ENCODE measurements at places on chromosomes 6 and 20.
A peak's percentile ranks its signal among the peaks of the same experiment; 100 is the strongest.

- DNase-seq, result no peak
These were observed 239.9 kb downstream of the HIVEP2 start for GRCh38 chr6:142705054-142705453.

DNA sequence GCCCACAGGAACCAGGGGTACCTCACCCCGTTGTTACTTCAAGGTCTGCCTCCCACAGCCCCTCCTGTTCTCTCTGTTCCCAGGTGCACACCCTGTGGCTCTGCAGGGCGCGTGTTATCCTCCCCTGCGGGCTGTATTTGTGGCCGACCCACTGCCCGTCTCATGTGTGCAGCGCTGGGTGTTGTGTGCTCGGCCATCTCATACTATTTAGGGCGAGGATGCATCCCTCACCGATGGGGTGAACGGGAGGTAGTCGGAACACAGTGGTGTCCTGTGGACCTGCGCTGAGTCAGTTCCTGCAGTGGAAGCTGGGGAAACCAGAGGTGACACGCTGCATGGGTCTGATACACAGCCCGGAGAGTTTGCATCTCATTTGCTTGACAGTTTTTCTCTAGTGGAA, 94.5 kb upstream of the SULF2 start:
- DNase-seq, result no peak

GRCh38 chr20:53098621-53099020, 126.5 kb downstream of the TSHZ2 start:
- no peak for DNase-seq

DNA sequence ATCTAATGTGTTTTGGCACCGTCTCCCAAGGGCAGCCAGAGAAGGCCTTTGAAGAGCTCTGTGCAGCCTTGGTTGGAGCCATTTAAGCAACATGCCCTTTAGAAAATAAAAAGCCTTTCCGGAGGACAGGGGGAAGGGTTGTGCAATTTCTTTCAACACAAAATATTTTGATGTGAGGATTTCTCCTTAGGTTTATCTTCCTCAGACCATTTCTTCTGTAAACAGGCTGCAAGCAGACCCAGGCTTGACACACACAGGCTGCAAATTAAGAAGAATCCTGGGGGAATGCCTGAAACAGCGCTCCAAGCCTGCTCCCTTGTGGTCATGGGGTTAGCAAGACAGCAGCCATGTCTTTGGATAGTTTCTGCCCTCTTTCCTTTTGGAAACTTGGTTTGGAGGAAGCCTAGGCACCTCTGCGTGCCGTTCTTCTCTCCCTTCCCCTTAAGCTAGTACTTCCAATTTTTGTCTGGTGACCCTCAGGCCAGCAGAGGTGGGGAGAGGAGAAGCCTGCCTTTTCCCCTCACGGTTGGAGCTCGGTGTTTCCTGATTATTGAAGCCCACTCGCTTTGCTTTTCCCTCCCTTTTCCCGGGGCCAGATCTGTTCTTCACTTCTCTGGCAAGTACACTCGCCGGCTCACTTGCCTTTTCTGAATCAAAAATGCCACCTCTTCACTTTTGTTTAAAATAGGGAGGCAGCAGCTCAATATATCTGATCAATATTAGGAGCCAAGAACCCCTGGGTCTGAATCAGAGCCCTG, 39.6 kb upstream of the NOX3 start:
- DNase-seq, result peak; percentile 57

GRCh38 chr6:11363881-11364576, 131.6 kb upstream of the NEDD9 start:
- no peak for DNase-seq

- DNase-seq, result no peak
These were observed 878 bp upstream of the PNRC1 start for GRCh38 chr6:89079511-89080234.

- DNase-seq, result no peak
These were observed 74.9 kb upstream of the CLDN20 start for GRCh38 chr6:155188707-155189496.

- no peak for DNase-seq
These were observed 18.4 kb downstream of the PHACTR2 start for GRCh38 chr6:143695969-143696663.

GRCh38 chr6:4102687-4103244, 23.8 kb upstream of the FAM217A start:
- DNase-seq, result no peak

- no peak for DNase-seq
These were observed 234.3 kb downstream of the CDC5L start for GRCh38 chr6:44621846-44622245.

DNA sequence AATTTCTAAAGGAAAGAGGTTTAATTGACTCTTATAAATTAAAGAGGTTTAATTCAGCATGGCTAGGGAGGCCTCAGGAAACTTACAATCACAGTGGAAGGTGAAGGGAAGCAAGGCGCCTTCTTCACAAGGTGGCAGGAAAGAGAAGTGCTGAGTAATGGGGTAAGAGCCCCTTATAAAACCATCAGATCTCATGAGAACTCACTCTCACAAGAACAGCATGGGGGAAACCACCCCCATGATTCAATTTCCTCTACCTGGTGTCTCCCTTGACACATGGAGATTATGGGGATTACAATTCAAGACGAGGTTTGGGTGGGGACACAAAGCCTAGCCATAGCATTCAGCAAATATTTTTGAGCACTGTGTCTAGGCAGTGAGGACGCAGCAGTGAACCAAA, 3.9 kb upstream of the IPCEF1 start:
- DNase-seq, result no peak

DNA sequence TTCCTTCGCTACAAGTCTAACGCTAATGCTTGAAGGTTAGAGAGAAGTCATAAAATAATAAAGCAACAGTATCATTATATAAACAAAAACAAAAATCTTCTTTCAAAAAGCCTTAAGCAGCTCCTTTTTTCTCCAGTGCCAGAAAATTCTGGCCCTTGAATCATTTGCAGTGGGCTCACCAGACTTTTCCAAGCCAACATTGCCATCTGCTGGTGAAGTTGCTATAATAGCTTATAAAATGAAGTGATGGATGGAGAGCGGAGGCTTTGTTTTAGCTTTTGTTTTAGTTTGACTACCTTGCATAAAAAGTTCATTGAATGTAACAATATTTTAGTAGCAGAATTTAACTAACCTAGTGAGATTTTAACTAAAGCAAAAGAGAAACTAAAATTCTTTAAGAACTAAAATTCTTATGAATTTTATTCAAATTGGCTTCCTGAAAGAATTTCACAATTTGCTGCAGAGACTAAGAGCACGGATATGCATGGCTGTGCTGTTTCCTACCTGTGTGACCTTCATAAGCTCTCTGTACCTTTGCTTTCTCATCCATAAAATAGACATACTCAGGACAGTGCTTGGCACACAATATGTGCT, 44.8 kb upstream of the SLC2A12 start:
- peak; percentile 80 for DNase-seq

- no peak for DNase-seq
These were observed 45.1 kb upstream of the PNRC1 start for GRCh38 chr6:89035252-89036101.

DNA sequence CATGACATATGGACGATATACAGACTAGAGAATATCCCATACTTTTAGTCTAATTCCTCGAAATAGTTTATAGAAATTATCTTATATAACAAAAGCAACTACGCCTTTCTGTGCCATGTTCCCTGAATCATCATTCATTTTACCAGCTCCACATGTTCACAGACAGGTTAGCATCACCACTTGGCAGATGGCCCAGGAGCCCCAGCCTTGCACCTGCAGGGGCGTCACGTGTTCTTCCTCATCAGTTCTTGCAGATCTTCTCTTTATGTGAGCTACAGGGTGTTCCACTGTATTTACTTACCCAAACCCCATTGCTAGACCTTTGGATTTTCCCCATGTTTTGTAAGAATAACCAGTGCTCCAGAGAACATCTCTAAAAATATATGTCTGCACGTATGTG, 12.6 kb upstream of the BNIP5 start:
- DNase-seq, result peak; percentile 68

- no peak for DNase-seq
These were observed 686.0 kb upstream of the MMS22L start for GRCh38 chr6:97969065-97969464.

DNA sequence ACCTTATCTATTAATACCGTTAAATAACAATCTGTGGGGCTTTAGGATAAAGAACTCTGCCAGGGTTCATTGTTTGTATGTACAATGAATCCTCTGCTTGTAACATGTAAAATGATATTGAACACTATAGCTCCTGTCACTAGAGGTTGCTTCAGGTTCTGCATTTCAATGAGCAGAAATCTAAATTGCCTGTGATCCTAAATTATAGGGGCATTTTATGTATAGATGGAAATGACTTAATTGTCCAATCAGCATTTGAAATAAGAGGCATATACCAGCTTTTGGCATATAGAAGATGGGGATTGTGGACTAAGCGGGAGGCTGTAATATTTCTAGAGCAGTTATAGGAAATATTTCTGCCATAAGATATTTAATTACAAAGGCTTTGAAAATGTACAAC, 2.0 kb downstream of the NCOA3 start:
- DNase-seq, result no peak

DNA sequence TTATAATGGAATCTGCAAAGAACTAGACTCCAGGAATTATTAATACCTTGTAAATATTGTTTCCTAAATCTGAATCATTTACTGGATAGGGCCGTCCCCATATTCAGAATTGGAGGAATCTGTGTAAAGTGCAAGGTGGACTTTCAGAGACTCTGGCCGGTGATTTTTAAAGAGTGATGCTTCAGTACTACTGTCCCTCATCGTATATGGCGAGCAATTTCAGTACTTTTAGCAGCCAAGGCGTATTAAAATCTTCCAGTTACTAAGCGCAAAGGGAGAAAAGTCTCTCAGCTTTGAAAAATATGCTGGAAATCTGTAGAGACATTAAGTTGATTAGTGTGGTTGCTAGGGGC, 483 bp downstream of the SMIM26 start:
- DNase-seq, result no peak

- DNase-seq, result no peak
These were observed 105.6 kb downstream of the PREX1 start for GRCh38 chr20:48722002-48722731.

- DNase-seq, result peak; percentile 24
These were observed 43.0 kb upstream of the TMEM200A start for GRCh38 chr6:130322673-130323268.

DNA sequence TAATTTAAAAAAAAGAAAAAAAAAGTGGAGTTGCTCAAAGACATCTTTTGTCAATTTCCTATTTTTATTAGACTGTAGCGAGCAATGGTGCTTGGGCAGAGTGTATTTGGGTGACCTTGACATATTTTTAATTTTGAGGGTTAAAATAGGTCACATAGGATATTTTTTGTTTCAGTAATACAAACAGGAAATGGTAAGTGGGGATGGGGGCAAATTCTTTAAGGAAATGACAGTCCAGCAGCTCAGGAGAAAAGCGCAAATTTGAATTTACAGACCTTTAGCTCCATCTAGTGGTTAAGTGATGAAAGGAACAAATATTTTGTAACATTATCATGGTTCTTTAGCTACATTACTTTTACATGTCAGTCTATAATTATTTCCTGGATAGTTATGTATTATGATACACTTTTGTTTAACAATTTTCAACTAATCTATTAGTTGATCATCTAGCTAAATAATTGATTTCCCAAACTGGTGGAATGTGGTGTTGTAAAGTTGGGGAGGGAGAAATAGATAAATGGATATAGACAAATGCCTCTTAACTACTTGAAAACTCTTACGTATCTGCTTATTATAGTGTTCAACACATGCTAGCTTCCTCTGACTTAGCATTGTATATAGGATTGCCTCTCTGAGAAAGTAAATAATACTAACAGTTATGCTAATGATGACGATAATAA, 10.0 kb downstream of the CITED2 start:
- DNase-seq, result no peak

DNA sequence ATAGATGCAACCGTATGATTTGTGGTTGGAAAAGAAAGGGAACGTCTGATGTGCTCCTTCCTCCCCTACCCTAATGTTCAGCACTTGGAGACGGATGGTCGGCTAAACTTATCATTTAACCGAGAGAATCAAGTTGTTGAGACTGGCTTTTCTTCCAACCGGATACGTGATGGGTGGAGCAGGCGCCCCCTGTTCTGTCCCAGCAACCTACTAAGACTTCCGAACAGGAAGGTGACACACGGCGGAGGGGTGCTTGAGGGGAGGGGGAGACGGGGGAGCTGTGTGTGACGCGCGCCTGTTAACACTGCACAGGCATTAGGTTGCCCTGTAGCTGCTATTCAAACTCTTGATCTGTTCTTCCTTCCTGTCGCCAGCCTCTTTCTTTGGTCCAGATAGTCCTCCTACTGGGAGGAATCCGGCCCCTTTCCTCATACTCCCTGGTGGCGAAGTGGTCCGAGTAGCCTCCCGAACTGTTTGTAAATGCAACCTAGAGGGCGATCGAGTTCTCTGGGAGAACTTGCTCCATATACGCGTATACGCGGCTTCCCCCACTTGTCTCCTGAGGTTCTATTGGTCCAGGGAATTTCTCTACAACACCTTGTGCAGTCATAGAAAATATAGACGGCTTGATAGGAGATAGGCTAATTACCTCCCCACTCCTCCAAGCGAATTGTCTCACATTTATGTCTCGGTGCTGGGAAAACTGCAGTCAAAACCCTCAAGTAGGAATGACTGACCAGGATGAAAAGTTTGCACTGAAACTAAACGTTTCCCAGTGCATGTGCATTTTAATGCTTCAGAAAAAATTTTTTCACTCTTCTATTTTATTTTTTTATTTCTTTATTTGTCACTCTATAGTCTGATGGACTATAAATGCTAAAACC, 126.0 kb upstream of the SLC2A12 start:
- DNase-seq, result peak; percentile 87

- DNase-seq, result no peak
These were observed 541.7 kb upstream of the FLRT3 start for GRCh38 chr20:14879020-14879697.

DNA sequence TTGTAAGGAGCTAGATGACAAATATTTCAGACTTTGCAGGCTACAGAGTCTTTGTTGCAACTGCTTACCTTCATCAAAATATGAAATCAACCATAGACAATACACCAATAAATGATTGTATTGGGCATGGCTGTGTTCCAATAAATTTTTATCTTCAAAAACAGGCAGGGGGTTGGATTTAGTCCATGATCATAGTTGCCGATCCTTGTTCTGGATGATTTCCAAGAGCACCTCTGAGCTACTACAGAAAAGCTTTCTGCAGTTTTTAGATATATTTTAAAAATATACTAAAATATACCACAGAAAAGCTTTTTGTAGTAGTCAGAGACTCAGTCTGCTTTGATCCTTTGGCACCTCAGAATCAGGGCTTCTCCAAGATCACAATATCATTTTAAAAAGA, 145.0 kb downstream of the HTR1B start:
- no peak for DNase-seq

GRCh38 chr20:31496761-31497295, 17.4 kb upstream of the HM13 start:
- DNase-seq, result peak; percentile 60

DNA sequence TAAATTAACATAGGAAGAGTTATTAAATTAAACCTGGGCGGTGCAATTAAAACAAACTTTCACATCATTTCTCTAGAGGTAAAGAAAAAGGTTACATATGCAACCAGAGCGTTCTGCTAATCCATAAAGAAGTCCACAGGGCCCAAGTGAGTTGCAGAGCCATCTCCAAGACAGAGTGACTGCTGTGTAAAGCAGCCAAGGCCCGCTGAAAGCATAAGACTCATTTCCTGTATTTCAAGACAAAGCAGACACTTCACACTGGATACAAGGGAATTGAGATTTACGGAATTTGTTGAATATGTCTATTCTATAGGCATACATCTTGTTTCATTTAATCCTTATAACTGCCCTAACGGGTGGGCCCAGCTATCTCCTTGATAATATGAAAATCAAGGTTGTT, 422.8 kb downstream of the CBLN4 start:
- no peak for DNase-seq

GRCh38 chr6:70314296-70314695, 11.4 kb upstream of the COL9A1 start:
- DNase-seq, result no peak

All from BE2C (cell line).